Lower lobe of right lung (tissue), 2 donors: ENCODE measurements at places on chromosomes 2 and 18. TPM values are rescaled to one million over a fixed set of nuclear protein-coding genes. Genes with fewer than 3 reads are reported as not detected.

RAPGEF4 gene
- 14.6 TPM for total RNA-seq

CREG2 gene
- not detected for total RNA-seq

SLC35F6 gene
- 49.3 TPM for total RNA-seq

DUSP19 gene
- 5.6 TPM for total RNA-seq

DNA sequence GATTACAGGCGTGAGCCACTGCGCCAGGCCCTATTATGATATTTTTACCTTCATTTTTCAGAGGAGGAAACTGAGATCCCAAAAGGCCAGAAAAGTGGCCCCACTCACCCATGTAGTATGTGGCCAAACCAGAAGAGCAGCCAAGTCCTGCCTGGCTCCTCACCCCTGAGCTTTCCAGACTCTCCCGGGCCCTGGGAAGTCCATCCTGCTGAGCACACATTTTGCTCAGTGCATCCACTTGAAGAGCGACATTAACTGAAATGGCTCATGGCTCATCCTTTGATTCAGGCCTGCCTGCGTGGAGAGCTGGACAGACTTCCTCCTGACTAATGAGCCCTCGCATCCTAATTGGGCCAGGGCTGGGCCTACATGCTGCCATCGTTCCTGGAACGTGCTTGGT lies 9.5 kb upstream of the NGEF start:
- H3K36me3 ChIP-seq, result no peaks in the 10 kb centered on the region
- DNase-seq, result no peak
- H3K27ac ChIP-seq, result no peak overlapping the region
- H3K27me3 ChIP-seq, result no peaks in the 10 kb centered on the region

GRCh38 chr2:233546101-233546500 lies 20.5 kb downstream of the USP40 start:
- no peak overlapping the region for H3K27ac ChIP-seq
- no peaks in the 10 kb centered on the region for H3K4me1 ChIP-seq
- peaks cover 60% of the 10 kb centered on the region for H3K36me3 ChIP-seq
- no peaks in the 10 kb centered on the region for H3K27me3 ChIP-seq
- H3K4me3 ChIP-seq, result no peak overlapping the region

NT5C1B gene
- total RNA-seq, result not detected

MPP4 gene
- total RNA-seq, result 0.30 TPM

- peaks cover 65% of the 10 kb centered on the region for H3K27me3 ChIP-seq
- H3K4me1 ChIP-seq, result no peaks in the 10 kb centered on the region
- H3K27ac ChIP-seq, result no peak overlapping the region
- peak; percentile 63 for DNase-seq
Measured at GRCh38 chr2:219308142-219309101, 779 bp downstream of the PTPRN start.

GRCh38 chr2:86476918-86477317 lies 35.7 kb downstream of the KDM3A start:
- no peak overlapping the region for H3K27ac ChIP-seq
- H3K4me3 ChIP-seq, result no peak overlapping the region
- peaks cover 15% of the 10 kb centered on the region for H3K4me1 ChIP-seq
- no peak for DNase-seq
- H3K27me3 ChIP-seq, result no peaks in the 10 kb centered on the region

MRPL53 gene
- total RNA-seq, result 81.3 TPM

GRCh38 chr2:218255446-218255845 lies 5.4 kb upstream of the GPBAR1 start:
- no peak for DNase-seq
- no peak overlapping the region for H3K27ac ChIP-seq
- peaks cover 66% of the 10 kb centered on the region for H3K36me3 ChIP-seq
- no peaks in the 10 kb centered on the region for H3K27me3 ChIP-seq

DNA sequence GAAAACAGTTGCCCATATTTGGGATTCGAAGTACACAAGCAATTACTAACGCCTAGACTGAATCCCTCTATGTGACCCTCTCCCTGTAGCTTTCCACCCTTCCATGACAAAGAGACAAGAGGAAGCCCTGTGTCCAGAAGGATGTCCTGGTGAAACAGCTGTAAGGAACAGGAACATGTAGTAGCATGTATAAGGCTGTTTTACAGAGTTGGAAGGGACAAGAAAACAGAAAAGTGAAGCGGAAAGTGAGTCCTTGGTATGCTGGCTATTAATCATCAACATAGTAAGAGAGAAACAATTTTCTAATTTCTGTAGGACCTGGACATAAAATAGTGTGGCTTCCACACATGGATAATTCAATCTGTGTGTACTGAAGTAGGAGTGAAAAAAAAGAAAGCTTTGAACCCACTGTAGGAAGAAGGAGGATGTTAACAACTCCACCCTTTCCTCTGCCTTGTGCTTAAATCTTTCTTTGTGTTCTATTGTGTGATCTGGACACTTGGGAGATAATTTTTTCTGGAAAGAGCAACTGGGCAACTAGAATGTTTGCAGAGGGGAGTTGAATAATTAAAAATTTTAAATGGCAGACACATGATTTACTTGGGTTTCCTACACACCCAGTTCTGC lies 162.3 kb upstream of the ZSWIM2 start:
- H3K36me3 ChIP-seq, result no peaks in the 10 kb centered on the region
- DNase-seq, result no peak
- no peak overlapping the region for H3K4me3 ChIP-seq
- no peaks in the 10 kb centered on the region for H3K4me1 ChIP-seq
- no peaks in the 10 kb centered on the region for H3K27me3 ChIP-seq

GRCh38 chr2:239292531-239292930 lies 108.3 kb downstream of the HDAC4 start:
- H3K27me3 ChIP-seq, result no peaks in the 10 kb centered on the region
- H3K27ac ChIP-seq, result no peak overlapping the region
- H3K4me3 ChIP-seq, result no peak overlapping the region

GRCh38 chr2:26430826-26431225 lies 29.1 kb downstream of the DRC1 start:
- H3K27me3 ChIP-seq, result no peaks in the 10 kb centered on the region
- no peak overlapping the region for H3K4me3 ChIP-seq
- no peak overlapping the region for H3K27ac ChIP-seq
- DNase-seq, result no peak
- no peaks in the 10 kb centered on the region for H3K4me1 ChIP-seq

GRCh38 chr2:136394136-136395060 lies 276.4 kb upstream of the CXCR4 start:
- no peaks in the 10 kb centered on the region for H3K27me3 ChIP-seq
- no peaks in the 10 kb centered on the region for H3K36me3 ChIP-seq
- H3K27ac ChIP-seq, result no peak overlapping the region
- H3K4me1 ChIP-seq, result no peaks in the 10 kb centered on the region

- DNase-seq, result no peak
- no peak overlapping the region for H3K27ac ChIP-seq
- no peaks in the 10 kb centered on the region for H3K27me3 ChIP-seq
- no peaks in the 10 kb centered on the region for H3K4me1 ChIP-seq
Measured at GRCh38 chr2:148568597-148568996, 76.0 kb upstream of the EPC2 start.

IL37 gene
- not detected for total RNA-seq

- H3K36me3 ChIP-seq, result no peaks in the 10 kb centered on the region
- H3K27me3 ChIP-seq, result no peaks in the 10 kb centered on the region
- no peaks in the 10 kb centered on the region for H3K4me1 ChIP-seq
- H3K27ac ChIP-seq, result no peak overlapping the region
- DNase-seq, result no peak
Measured at GRCh38 chr2:86831537-86831936, 30.1 kb downstream of the CD8B start.

DNA sequence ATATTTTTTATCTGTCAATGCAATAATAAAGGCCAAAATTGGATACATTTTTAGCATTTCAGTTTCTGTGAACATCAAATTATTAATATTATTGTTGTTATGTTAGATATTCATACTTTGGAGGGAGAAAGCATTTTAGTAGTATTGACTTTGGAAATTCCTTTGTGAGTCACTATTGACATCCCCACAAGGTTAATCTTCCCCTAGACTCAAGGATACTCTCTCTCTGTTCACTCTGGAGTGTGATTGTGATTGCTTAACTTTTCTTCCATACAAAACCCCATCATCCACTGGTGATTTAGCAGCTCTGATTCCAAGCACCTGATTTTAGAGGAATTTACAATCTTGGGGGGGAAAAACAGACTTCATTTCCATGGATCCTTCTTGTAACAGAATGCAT lies 352.0 kb downstream of the THSD7B start:
- no peaks in the 10 kb centered on the region for H3K4me1 ChIP-seq
- DNase-seq, result no peak
- no peak overlapping the region for H3K4me3 ChIP-seq
- H3K27me3 ChIP-seq, result no peaks in the 10 kb centered on the region
- H3K36me3 ChIP-seq, result no peaks in the 10 kb centered on the region
- no peak overlapping the region for H3K27ac ChIP-seq

- no peak overlapping the region for H3K27ac ChIP-seq
- no peaks in the 10 kb centered on the region for H3K27me3 ChIP-seq
- no peaks in the 10 kb centered on the region for H3K4me1 ChIP-seq
Measured at GRCh38 chr2:181163139-181163538, 182.7 kb downstream of the UBE2E3 start.

TMEM150A gene
- 28.9 TPM for total RNA-seq

GPR17 gene
- 0.18 TPM for total RNA-seq

- H3K4me3 ChIP-seq, result no peak overlapping the region
- DNase-seq, result no peak
Measured at GRCh38 chr18:11245879-11246278, 96.5 kb upstream of the PIEZO2 start.

- no peak overlapping the region for H3K27ac ChIP-seq
- H3K36me3 ChIP-seq, result no peaks in the 10 kb centered on the region
- H3K4me3 ChIP-seq, result no peak overlapping the region
Measured at GRCh38 chr2:133721118-133721517, 152.9 kb upstream of the NCKAP5 start.

- no peak for DNase-seq
- H3K36me3 ChIP-seq, result peaks cover 1% of the 10 kb centered on the region
- H3K27me3 ChIP-seq, result no peaks in the 10 kb centered on the region
Measured at GRCh38 chr18:47141289-47141688, 9.0 kb downstream of the HDHD2 start.

DNA sequence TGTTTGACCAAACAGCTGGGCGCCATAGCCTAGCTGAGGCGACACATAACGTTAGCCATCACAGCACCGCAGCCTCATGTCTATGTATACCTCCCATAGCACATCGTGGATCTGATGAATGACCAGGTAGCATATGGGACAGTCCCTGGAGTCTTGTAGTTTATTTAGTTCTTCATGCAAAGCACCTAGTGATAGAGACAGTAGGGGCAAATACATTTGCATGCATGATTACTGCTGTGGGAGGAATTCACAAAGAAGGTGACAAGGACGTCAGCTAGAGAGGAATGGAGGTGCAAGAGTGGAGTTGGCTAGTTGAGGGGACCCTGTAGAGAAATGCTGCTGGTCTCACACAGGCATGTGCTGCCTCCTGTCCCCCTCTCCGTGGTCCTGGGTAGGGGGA lies 478.9 kb upstream of the HS6ST1 start:
- no peaks in the 10 kb centered on the region for H3K4me1 ChIP-seq
- H3K27ac ChIP-seq, result no peak overlapping the region
- H3K36me3 ChIP-seq, result no peaks in the 10 kb centered on the region
- no peak overlapping the region for H3K4me3 ChIP-seq
- H3K27me3 ChIP-seq, result no peaks in the 10 kb centered on the region

C2orf66 gene
- 0.21 TPM for total RNA-seq

DNA sequence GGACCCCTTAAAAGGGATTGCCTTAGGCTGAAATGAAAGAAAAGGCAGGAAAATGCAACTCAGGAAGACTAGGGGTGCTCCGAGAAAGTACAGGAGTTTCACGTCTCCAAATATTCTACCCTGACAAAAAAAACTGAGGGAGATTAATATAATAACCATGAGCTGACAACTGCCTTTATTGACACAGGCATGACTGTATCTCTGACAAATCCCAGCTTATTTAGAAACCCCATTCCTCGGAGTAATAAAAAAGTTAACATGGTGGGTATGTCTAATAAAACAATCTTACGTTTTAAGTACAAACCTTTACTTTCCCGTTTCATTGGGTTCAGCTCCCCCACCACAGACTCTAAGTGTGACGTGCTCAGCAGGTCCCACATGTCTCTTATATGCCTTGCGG lies 7.9 kb upstream of the RBFA start:
- H3K36me3 ChIP-seq, result no peaks in the 10 kb centered on the region
- H3K4me1 ChIP-seq, result no peaks in the 10 kb centered on the region
- H3K4me3 ChIP-seq, result no peak overlapping the region
- no peak overlapping the region for H3K27ac ChIP-seq
- no peaks in the 10 kb centered on the region for H3K27me3 ChIP-seq
- DNase-seq, result no peak

- no peaks in the 10 kb centered on the region for H3K27me3 ChIP-seq
- no peak for DNase-seq
- H3K27ac ChIP-seq, result no peak overlapping the region
- H3K4me3 ChIP-seq, result no peak overlapping the region
- H3K36me3 ChIP-seq, result no peaks in the 10 kb centered on the region
Measured at GRCh38 chr2:178895171-178895570, 87.9 kb upstream of the TTN start.

DNA sequence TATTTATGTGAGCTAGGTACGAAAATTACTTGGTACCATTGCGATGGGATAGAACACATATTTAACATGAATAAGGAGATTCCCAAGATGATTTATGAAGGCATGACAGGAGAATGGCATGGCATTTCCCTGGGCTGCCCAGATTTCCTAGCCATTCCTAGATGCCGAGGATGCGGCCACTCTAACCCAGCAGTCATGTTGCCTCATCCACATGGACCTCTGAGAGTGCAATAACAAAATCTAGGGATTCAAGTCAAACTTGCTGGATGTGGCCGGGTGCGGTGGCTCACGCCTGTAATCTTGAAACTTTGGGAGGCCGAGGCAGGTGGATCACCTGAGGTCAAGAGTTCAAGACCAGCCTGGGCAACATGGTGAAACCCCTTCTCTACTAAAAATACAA lies 110.8 kb upstream of the ARL4C start:
- DNase-seq, result no peak
- H3K36me3 ChIP-seq, result no peaks in the 10 kb centered on the region
- no peak overlapping the region for H3K27ac ChIP-seq
- H3K27me3 ChIP-seq, result no peaks in the 10 kb centered on the region
- H3K4me1 ChIP-seq, result no peaks in the 10 kb centered on the region

- no peak overlapping the region for H3K27ac ChIP-seq
- DNase-seq, result no peak
- no peaks in the 10 kb centered on the region for H3K36me3 ChIP-seq
Measured at GRCh38 chr2:8344144-8345097, 337.4 kb upstream of the ID2 start.

- no peaks in the 10 kb centered on the region for H3K27me3 ChIP-seq
- H3K4me1 ChIP-seq, result no peaks in the 10 kb centered on the region
- H3K27ac ChIP-seq, result no peak overlapping the region
- no peak overlapping the region for H3K4me3 ChIP-seq
Measured at GRCh38 chr2:8848328-8849100, 11.1 kb upstream of the KIDINS220 start.

DNA sequence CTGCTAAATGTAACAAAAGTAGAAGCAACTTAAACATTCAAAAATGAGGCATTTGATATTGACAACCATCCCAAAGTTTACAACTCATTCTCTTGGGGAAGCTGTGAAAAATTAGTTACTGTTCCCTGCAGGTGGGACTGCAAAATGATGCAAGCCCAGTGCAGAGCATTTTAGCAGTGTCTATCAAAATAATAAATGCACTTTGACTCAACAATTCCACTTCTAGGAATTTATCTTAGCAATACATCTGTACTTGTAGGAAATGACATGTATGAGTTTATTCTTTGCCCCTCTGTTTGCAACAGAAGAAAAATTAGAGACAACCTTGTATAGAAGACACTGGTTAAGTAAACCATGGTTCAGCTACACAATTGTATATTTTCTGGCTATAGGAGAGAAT lies 48.0 kb upstream of the TLK1 start:
- H3K36me3 ChIP-seq, result no peaks in the 10 kb centered on the region
- no peak overlapping the region for H3K4me3 ChIP-seq
- H3K4me1 ChIP-seq, result no peaks in the 10 kb centered on the region
- DNase-seq, result no peak
- no peaks in the 10 kb centered on the region for H3K27me3 ChIP-seq

GRCh38 chr2:129347486-129348217 lies 631.8 kb upstream of the RAB6C start:
- no peaks in the 10 kb centered on the region for H3K4me1 ChIP-seq
- no peak for DNase-seq
- H3K4me3 ChIP-seq, result no peak overlapping the region
- H3K36me3 ChIP-seq, result no peaks in the 10 kb centered on the region
- no peaks in the 10 kb centered on the region for H3K27me3 ChIP-seq
